ENCODE measurements at places on chromosomes 1 and 21. TPM values are rescaled to one million over a fixed set of nuclear protein-coding genes. Genes with fewer than 3 reads are reported as not detected.

The FALEC gene
- 0.49 TPM for total RNA-seq

The OR14K1 gene
- total RNA-seq: not detected

The ARHGAP29 gene
- total RNA-seq: 49.7 TPM

The GSTM1 gene
- 32.2 TPM for total RNA-seq

The LMO4 gene
- total RNA-seq: 28.8 TPM

The TBX19 gene
- total RNA-seq: 0.76 TPM

The IL20 gene
- total RNA-seq: not detected

The OR2T33 gene
- 0.13 TPM for total RNA-seq

The IGSF9 gene
- 0.16 TPM for total RNA-seq

The BMP8A gene
- not detected for total RNA-seq

The LCE1C gene
- total RNA-seq: not detected

The CDA gene
- total RNA-seq: 4.4 TPM

The ZNF593OS gene
- total RNA-seq: not detected

The AADACL4 gene
- not detected for total RNA-seq

The FGR gene
- not detected for total RNA-seq

The CD101 gene
- 1.6 TPM for total RNA-seq

The FAM167B gene
- 0.63 TPM for total RNA-seq

The AGPAT3 gene
- 55.6 TPM for total RNA-seq

The LCE1F gene
- total RNA-seq: not detected

The IL6R gene
- total RNA-seq: 6.7 TPM

The AIRE gene
- total RNA-seq: 0.13 TPM

The GJA4 gene
- total RNA-seq: not detected

The CD1B gene
- not detected for total RNA-seq

The SLC44A3 gene
- 2.6 TPM for total RNA-seq

The CHI3L2 gene
- not detected for total RNA-seq

The PADI3 gene
- 0.16 TPM for total RNA-seq

The LCE2C gene
- total RNA-seq: not detected

The ARID4B gene
- total RNA-seq: 6.8 TPM

The ATP1A2 gene
- under 0.01 TPM for total RNA-seq

The CDK11B gene
- 14.3 TPM for total RNA-seq

The LAMC2 gene
- total RNA-seq: 43.6 TPM

The PPP1R15B gene
- 28.8 TPM for total RNA-seq

The RO60 gene
- 95.7 TPM for total RNA-seq

The AMY2A gene
- total RNA-seq: not detected

The ITLN2 gene
- total RNA-seq: not detected

The BMP8B gene
- total RNA-seq: 0.49 TPM

The SMCP gene
- total RNA-seq: not detected

The SPRR2B gene
- not detected for total RNA-seq

The LCE2A gene
- not detected for total RNA-seq

The GJB4 gene
- 0.16 TPM for total RNA-seq

The ZSWIM5 gene
- total RNA-seq: 0.63 TPM

The SEMA6C gene
- 5.4 TPM for total RNA-seq

The LRRC3 gene
- 2.9 TPM for total RNA-seq

The NFASC gene
- not detected for total RNA-seq

The CR1L gene
- not detected for total RNA-seq

The VWA5B1 gene
- not detected for total RNA-seq

The MROH7 gene
- total RNA-seq: 0.13 TPM

The HOOK1 gene
- total RNA-seq: 2.0 TPM

The KLHDC7A gene
- 0.16 TPM for total RNA-seq

The CCDC185 gene
- not detected for total RNA-seq

All from mesangial cell (primary cell).